ENCODE measurements at places on chromosomes 2 and 18. TPM values are rescaled to one million over a fixed set of nuclear protein-coding genes. Genes with fewer than 3 reads are reported as not detected.

The EFHD1 gene
- total RNA-seq, result 1.1 TPM

The COLEC11 gene
- total RNA-seq, result not detected

The C2orf72 gene
- total RNA-seq, result 0.07 TPM

The EPHA4 gene
- 7.0 TPM for total RNA-seq

The RGPD3 gene
- total RNA-seq, result 0.30 TPM

The SCG2 gene
- total RNA-seq, result not detected

The MDH1B gene
- 0.09 TPM for total RNA-seq
